Calu3 (cell line): ENCODE measurements at places on chromosomes 7 and 10. TPM values are rescaled to one million over a fixed set of nuclear protein-coding genes. Genes with fewer than 3 reads are reported as not detected.

Gene OGDHL
- 0.24 and 1.0 TPM in 2 replicates for total RNA-seq

Gene PCGF6
- total RNA-seq, result 4.5 and 4.8 TPM in 2 replicates

Gene CALML3
- not detected in 2 replicates for total RNA-seq

Gene POMZP3
- total RNA-seq, result 9.6 and 11.9 TPM in 2 replicates

Gene FIGNL1
- 36.3 and 42.5 TPM in 2 replicates for total RNA-seq

Gene CHN2
- total RNA-seq, result 9.7 and 12.4 TPM in 2 replicates

Gene GPC2
- 3.2 and 3.6 TPM in 2 replicates for total RNA-seq

Gene HOXA1
- 0.24 and 0.44 TPM in 2 replicates for total RNA-seq

Gene GET4
- total RNA-seq, result 145 and 167 TPM in 2 replicates

Gene ZNF425
- total RNA-seq, result 1.0 and 1.5 TPM in 2 replicates

Gene TMEM273
- total RNA-seq, result not detected in 2 replicates

Gene MET
- 242 and 249 TPM in 2 replicates for total RNA-seq

Gene PTN
- 0.35 and 0.54 TPM in 2 replicates for total RNA-seq

DNA sequence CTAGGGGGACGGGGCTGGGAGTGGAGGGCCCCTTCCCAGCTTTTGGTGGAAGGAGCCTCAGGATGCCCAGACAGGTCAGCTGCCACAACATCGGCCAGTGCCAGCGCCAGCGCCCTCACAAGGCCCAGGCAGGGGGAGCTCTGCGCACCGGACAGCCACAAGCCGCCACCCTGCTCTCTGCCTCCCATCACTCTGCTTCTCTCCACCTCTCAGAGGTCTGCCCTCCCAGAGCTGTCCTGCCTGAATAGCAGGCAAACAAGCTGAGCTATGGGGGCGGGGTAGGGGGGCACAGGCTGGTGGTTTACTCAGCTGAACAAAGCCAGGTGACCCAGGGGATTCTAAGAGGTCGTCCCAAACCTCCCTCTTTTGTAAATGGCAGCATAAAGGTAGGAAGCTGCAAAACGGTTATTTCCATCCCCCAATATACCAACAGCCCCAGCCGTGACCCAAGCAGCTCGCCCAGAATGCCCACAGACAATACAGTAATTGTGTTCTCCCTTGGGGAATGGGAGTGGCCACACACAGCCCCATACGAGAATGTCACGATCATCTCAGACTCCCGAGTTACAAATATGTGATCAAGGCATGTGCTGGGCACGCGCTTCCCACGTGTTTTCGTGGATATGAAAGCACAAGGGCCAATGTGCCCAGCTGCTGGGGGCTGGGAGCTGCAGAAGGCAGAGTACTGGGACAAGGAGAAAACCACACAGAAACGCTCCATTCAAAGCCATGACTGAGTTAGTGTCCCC, 19.7 kb downstream of the FAM53B start:
- no peak for DNase-seq

DNA sequence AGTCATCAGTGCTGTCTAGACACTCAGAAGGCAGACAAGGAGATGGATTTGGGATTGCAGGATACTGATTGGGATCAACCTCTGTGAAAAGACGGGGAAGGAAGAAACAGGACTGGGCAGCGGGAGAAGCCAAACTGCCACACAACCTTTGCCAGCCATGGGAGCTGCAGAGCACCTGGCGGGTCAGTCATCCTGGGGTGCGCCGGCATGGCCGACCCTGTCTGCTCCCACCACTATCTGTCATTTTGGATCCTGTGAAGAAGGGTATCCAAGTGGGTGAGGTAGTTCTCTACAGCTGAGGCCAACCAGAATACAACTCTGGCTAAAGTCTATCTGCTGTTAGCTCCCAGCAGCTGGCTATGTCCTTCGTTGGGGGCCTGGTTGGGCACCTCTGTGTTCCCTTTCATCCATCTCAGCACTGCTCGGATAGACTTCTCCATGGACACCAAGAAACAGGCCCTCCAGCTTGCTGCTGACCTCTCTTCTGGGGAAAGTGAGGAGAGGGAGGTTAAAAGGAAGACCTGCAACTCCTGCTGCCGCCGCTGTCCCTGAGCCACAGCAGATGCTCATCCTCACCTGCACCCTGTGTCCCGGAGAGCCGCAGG, 11.7 kb upstream of the RBM17 start:
- no peak for DNase-seq

GRCh38 chr7:158301207-158301606, 286.4 kb downstream of the PTPRN2 start:
- DNase-seq, result no peak

DNA sequence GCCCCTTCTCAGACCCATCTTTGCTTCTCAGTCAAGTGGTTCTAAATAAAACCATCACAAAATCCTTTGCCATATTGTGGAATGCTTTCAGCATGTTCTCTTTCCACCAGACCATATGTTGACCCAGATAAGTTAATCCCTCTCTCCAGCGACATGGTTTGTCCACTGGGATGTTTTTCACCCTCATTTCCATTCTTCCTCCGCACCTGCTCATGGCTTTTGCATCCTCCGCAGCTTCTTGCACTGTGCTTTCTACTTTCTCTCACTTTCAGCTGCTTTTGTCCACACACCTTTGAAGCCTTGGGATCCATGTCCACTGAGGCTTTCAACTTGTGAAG, 52.3 kb upstream of the WAC start:
- no peak for DNase-seq

- no peak for DNase-seq
Measured at GRCh38 chr7:93008833-93009232, 108.9 kb downstream of the SAMD9 start.

- peak; percentile 39 for DNase-seq
Measured at GRCh38 chr10:104622598-104623209, 18.4 kb upstream of the SORCS3 start.

DNA sequence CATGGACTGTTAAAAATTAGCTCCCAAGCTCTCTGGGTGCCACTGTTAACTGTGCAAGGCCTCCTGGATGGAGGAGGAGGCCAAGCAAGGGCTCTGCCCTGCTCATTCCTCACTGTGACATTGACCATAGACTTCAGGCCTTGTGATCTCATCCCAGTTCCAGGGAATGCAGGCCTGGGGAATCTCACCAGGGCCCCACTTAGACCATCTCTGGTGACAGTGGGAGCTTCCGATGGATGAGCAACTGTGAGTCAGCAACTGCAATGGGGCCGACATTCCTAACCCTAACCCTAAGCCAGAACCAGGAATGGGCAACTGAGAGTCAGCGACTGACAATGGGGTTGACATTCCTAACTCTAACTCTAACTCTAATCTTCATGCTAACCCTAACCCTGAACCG, 50.4 kb upstream of the MSMB start:
- no peak for DNase-seq

GRCh38 chr7:138449580-138449979, 10.5 kb upstream of the TRIM24 start:
- peak; percentile 4 for DNase-seq

GRCh38 chr10:71975871-71976725, 11.9 kb downstream of the CHST3 start:
- peak; percentile 66 for DNase-seq

DNA sequence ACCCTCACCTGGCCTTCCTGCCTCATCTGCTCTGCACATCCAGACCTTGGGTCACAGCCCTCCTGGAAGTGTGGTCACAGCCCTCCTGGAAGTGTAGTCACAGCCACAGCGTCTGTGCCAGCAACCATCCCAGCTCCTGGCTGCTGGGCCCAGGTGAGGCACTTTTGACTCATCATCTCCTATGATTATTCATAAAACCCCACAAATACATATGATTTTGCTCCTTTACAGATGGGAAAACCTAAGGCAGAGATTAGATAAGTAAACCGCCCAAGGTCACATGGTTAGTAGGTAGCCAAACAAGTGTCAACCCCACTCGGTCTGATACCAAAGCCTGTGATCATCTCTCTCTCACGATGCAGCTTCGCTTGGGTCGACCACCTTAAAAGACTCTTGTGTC, 94.3 kb downstream of the PRLHR start:
- no peak for DNase-seq

DNA sequence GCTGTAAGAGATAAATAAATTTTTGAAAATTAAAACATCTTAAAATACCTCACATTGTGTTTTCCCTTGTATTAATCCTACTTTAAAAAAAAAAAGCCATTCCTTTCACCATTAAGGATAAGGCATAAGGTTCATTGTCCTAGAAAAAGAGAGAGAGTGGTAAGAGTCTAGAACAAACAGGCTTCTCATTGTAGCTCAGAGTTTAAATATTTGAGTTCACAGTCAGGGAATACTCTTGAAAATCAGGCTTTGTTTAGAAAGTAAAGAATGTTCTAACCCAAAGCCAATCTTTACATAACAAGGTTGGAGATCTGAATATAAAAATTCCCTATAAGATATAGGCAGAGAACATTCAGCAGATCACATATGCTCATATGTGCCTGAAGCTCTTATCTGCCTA, 40.2 kb upstream of the TES start:
- no peak for DNase-seq

GRCh38 chr7:19427944-19428343, 280.9 kb downstream of the POLR1F start:
- no peak for DNase-seq

GRCh38 chr7:151896486-151896885, 19.6 kb upstream of the PRKAG2 start:
- no peak for DNase-seq

- no peak for DNase-seq
Measured at GRCh38 chr10:75487755-75488125, 56.3 kb downstream of the LRMDA start.

DNA sequence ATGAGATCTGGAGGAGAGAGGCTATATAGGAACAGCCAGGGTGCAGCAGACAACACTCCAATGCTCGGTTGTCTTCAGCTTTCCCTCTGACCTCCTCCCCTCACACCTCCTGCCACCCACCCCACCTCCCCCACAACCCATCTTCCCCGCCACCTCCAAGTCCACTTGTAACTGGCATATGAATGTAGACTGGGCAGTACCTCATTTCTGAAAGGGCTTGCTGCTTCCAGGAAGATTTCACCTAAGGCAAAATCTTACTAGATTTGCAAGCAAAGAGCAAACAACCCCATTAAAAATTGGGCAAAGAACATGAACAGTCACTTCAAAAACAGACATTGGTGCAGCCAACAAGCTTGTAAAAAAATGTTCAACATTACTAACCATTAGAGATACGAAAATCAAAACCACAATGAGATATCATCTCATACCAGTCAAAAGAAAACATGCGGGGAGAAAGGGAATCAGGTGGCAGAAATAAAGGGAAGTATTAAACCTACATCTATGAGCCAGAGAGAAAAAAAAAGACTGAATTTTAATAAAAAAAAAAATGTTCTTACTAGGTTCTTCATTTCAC, 164.6 kb upstream of the C1GALT1 start:
- no peak for DNase-seq

DNA sequence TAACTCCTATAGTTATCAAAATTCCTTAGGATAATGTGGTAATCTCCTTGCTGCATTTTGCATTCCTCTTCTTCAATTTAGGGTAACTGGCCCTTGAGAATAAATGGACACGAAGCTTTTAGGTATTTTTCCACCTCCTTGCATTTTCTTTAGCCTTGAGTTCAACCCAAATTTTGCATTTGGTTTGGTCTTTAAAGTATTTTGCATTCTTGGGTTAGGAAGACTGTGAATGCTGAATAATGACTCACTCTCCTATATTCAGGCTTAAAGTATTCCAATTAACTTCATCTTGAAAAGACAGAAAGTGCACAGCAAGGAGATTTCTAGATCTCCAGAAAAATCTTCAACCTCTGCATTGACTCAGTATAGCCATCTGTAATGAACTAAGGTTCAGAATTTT, 47.3 kb downstream of the TFPI2 start:
- DNase-seq, result no peak

GRCh38 chr10:70622981-70623844, 20.7 kb upstream of the PRF1 start:
- DNase-seq, result no peak

DNA sequence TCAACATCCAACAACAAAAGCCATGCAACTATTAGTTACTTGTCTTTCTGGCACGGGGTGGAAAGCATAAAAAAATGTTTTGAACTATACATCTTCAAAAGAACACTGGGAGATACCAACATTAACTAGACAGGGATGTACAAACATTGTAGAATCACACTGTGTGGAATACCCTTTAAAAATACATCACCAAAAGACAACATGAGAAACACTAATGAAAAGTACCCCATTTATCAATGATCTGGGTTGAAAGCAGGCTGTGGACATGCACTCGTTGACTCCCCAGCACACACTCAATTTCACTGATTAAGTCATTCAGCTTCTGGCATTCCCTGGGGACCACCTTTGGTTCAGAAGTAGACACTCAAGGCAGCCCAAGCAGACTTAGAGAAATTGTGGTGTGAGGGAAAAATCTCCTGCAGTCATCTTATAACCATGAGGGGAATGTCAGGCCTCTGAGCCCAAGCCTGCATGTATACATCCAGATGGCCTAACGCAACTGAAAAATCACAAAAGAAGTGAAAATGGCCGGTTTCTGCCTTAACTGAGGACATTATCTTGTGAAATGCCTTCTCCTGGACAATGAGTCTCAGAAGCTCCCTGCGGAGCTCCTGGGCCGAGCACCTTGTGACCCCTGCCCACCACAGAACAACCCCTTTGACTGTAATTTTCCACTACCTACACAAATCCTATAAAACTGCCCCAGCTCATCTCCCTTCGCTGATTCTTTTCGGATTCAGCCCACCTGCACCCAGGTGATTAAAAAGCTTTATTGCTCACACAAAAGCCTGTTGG, 53.0 kb downstream of the CACUL1 start:
- DNase-seq, result no peak

GRCh38 chr10:109456566-109457301, 466.6 kb downstream of the XPNPEP1 start:
- no peak for DNase-seq

- DNase-seq, result no peak
Measured at GRCh38 chr7:139813151-139813550, 15.9 kb upstream of the TBXAS1 start.

- DNase-seq, result no peak
Measured at GRCh38 chr10:63480237-63480636, 14.5 kb upstream of the JMJD1C start.

DNA sequence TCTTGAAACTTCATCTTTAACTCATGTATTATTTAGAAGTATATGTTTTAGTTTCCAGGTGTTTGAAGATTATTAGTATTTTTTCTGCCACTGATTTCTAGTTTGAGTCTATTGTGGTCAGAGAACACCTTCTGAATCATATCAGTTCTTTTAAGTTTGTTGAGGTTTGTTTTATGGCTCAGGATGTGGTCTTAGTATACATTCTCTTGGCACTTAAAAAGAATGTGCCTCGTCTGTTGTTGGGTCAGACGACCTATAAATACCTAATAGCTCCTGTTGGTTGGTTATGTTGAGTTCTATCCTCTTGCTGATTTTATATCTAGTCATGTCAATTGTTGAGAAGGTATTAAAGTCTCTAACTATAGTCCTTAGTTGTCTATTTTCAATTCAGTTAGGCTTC, 15.9 kb downstream of the TDRD1 start:
- no peak for DNase-seq

GRCh38 chr7:129405527-129405926, 28.7 kb upstream of the STRIP2 start:
- DNase-seq, result no peak
